ENCODE measurements at places on chromosomes 7 and 10.
A peak's percentile ranks its signal among the peaks of the same experiment; 100 is the strongest.

DNA sequence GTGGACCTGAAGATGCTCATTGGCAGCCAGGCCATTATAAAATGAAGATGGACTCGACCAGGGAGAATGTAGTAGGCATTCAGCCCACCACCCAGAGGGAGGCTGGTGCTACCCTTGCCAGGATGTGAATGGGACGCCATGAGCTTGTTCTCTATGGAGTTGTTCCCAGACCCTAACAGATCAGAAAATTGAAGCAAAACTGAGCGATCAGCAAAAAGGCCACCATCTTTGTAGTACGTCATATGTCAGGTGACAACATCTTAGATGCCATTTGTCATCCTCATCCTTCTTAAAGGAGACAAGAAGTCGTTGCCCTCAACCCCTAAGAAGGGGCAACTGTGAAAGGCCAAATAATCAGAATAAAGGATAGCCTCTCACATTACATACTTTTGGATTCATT lies 61.7 kb downstream of the DOCK1 start:
- H3K4me1 ChIP-seq = no peaks in the 10 kb centered on the region
- DNase-seq = no peak
- H3K36me3 ChIP-seq = no peaks in the 10 kb centered on the region

GRCh38 chr10:4270116-4270515 lies 485.1 kb upstream of the KLF6 start:
- H3K27ac ChIP-seq = no peak overlapping the region
- no peak for DNase-seq
- H3K36me3 ChIP-seq = no peaks in the 10 kb centered on the region
- H3K4me1 ChIP-seq = peaks cover 9% of the 10 kb centered on the region
- H3K27me3 ChIP-seq = no peaks in the 10 kb centered on the region

- no peak overlapping the region for H3K4me3 ChIP-seq
- DNase-seq = no peak
- no peaks in the 10 kb centered on the region for H3K4me1 ChIP-seq
- no peak overlapping the region for H3K27ac ChIP-seq
- H3K27me3 ChIP-seq = peaks cover 6% of the 10 kb centered on the region
Measured at GRCh38 chr10:33571616-33572015, 237.1 kb upstream of the NRP1 start.

GRCh38 chr10:22453948-22454591 lies 108.8 kb downstream of the SPAG6 start:
- DNase-seq = no peak
- no peaks in the 10 kb centered on the region for H3K36me3 ChIP-seq
- no peak overlapping the region for H3K27ac ChIP-seq

- no peak overlapping the region for H3K4me3 ChIP-seq
- H3K36me3 ChIP-seq = peaks cover 20% of the 10 kb centered on the region
- peak overlapping the region; percentile 29 for H3K27ac ChIP-seq
- peaks cover 67% of the 10 kb centered on the region for H3K4me1 ChIP-seq
Measured at GRCh38 chr10:26839966-26840627, 20.7 kb downstream of the ABI1 start.

- no peak overlapping the region for H3K4me3 ChIP-seq
- H3K27me3 ChIP-seq = peaks cover 30% of the 10 kb centered on the region
- no peaks in the 10 kb centered on the region for H3K4me1 ChIP-seq
- no peak overlapping the region for H3K27ac ChIP-seq
- DNase-seq = no peak
Measured at GRCh38 chr7:128174386-128174785, 66.7 kb upstream of the LEP start.

- H3K36me3 ChIP-seq = no peaks in the 10 kb centered on the region
- no peak overlapping the region for H3K27ac ChIP-seq
- peaks cover 3% of the 10 kb centered on the region for H3K4me1 ChIP-seq
Measured at GRCh38 chr7:142375710-142376313, 118.0 kb upstream of the PRSS58 start.

- H3K27me3 ChIP-seq = no peaks in the 10 kb centered on the region
- no peak overlapping the region for H3K4me3 ChIP-seq
- no peak overlapping the region for H3K27ac ChIP-seq
Measured at GRCh38 chr7:46864716-46865115, 717.2 kb downstream of the TNS3 start.

DNA sequence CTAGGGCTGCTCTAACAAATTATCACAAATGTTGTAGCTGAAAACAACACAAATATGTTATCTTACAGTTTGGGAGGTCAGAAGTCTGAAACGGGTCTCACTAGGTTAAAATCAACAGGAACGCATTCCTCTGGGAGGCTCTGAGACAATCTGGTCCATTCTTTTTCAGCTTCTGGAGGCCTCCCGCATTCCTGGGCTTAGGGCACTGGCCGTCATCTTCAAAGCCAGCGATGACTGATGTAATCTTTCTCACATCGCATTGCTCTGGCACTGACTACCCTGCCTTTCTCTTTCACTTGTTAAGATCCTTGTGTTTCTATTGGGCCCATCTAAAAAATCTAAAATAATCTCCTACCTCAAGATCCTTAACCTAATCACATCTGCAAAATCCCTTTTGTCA lies 1071.5 kb upstream of the C7orf33 start:
- no peaks in the 10 kb centered on the region for H3K36me3 ChIP-seq
- H3K4me1 ChIP-seq = no peaks in the 10 kb centered on the region
- no peaks in the 10 kb centered on the region for H3K27me3 ChIP-seq
- no peak overlapping the region for H3K4me3 ChIP-seq
- DNase-seq = no peak

DNA sequence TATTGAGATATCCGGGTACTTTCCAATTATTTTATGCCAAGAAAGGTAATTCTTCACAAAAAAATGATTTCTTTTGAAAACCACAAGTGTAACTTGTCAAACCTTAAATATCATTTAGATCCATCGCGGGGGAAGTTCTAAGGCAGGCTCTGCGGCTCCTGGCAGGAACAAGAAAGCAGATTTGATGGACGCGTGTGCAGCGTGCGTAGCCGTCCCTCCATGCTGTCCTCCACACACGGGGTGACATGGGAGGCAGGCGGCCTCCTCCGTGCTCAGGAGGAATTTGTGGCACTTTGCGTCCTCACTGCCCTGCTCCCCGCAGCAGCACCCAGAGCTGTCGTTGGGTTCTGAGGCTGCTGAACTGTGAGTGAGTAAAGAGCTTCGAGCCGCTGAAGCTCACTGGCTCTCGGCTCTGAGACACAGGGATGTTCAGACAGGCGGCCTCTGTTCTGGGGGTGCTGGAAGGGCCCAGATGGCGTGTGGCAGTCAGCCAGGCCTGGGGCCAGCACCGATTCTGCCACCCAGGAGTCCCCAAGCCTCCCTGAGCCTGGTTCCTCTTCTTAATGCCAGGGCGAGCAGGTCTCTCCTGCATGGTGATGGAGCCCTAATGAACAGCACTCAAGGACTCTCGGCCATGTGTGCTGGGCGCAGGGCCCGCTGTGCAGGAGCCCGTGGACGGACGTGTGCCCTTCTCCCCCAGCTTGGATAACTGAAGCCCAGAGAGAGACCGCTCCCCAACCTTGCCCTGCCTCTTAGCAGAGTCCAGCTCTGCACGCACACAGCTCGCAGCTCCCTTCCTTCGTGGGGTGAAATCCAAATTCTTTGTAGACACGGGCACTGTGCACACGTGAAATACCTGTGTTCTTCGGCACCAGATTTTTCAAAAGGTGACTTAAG lies 185.4 kb upstream of the SHH start:
- H3K36me3 ChIP-seq = no peaks in the 10 kb centered on the region
- H3K4me3 ChIP-seq = peak overlapping the region; percentile 42
- H3K4me1 ChIP-seq = peaks cover 63% of the 10 kb centered on the region

DNA sequence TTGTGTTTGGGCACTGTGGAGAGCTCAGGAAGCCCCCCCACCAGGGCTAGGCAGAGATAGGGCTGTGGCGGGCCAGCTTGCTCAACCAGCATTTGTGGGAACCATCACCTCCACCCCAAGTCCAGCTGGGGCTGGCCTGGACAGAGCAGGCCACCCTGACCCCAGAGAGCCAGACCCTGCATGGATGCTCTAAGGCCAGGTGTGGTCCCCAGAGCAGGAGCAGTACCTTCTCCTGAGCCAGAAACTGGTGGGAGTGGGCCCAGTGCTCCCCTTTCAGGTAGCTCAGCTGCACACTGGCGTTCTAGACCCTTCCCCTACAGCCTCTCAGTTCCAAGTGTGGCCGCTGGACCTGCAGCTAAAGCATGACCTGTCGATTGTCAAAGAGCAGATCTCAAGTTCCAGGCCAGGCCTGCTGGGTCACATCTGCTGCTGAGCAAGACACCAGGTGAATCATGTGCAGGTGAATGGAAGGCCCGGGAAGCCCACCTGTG lies 57.2 kb downstream of the RASGEF1A start:
- DNase-seq = no peak
- peaks cover 4% of the 10 kb centered on the region for H3K4me1 ChIP-seq
- H3K4me3 ChIP-seq = no peak overlapping the region
- H3K27me3 ChIP-seq = no peaks in the 10 kb centered on the region
- no peaks in the 10 kb centered on the region for H3K36me3 ChIP-seq

DNA sequence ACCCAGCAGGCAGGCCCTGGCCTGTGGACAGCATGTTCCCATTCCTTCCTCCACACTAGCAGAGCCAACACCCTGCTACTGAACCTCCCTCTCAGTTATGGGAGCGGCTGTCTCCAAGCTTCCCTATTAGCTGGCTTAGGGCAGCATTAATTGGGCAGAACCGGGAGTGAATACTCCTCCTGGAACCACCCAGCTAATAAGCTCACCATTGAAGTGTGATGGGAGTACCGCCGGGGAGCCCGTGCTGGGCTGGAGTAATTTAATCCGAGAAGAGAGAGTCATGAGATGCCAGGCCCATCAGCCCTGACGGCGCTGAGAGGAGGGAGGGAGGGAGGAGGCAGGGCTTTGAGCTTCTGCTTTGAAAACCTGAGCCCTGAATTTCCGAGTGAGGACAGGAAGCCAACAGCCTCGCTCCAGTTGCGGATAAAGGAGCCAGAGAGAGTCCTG lies 31.8 kb upstream of the ELFN1 start:
- H3K27me3 ChIP-seq = peaks cover 10% of the 10 kb centered on the region
- H3K27ac ChIP-seq = no peak overlapping the region
- H3K4me1 ChIP-seq = no peaks in the 10 kb centered on the region

DNA sequence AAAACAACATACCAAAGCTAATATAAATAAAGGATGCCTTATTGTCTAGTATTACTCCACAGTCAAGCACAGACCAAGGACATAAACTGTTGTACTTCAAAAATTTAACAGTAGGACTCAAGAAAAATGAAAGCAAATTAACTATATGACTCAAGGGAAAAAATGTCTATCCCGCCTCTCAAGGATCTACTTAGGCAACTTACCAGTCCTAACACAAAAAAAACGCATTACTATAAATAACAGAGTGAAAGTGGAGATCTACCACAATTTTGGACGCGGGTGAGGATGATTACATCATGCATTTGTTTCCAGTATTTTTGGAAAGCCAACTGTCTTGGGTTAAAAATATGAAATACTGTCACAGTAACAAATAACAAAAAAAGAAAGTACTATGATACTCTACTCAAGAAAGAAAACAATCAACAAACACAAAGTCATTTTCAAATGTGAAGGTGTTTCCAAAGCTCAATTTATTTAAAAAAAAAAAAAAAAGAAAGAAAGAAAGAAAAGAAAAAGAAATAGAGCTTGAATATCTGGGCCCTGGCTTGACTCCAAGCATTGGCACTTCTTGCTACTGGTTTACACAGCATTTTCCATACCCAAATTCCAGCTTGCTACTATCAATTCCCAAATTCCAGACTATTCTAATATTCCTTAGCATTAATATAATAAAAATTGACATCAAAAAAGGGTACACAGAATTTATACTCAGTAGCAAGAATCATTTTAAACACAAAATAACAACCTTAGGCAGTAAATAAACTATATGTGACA lies 99.4 kb downstream of the RSU1 start:
- no peak overlapping the region for H3K27ac ChIP-seq
- H3K4me1 ChIP-seq = peaks cover 5% of the 10 kb centered on the region
- peaks cover 68% of the 10 kb centered on the region for H3K36me3 ChIP-seq
- no peaks in the 10 kb centered on the region for H3K27me3 ChIP-seq

GRCh38 chr10:52455098-52455497 lies 141.0 kb downstream of the DKK1 start:
- no peaks in the 10 kb centered on the region for H3K36me3 ChIP-seq
- H3K4me3 ChIP-seq = no peak overlapping the region
- no peak overlapping the region for H3K27ac ChIP-seq
- no peaks in the 10 kb centered on the region for H3K4me1 ChIP-seq
- no peaks in the 10 kb centered on the region for H3K27me3 ChIP-seq

DNA sequence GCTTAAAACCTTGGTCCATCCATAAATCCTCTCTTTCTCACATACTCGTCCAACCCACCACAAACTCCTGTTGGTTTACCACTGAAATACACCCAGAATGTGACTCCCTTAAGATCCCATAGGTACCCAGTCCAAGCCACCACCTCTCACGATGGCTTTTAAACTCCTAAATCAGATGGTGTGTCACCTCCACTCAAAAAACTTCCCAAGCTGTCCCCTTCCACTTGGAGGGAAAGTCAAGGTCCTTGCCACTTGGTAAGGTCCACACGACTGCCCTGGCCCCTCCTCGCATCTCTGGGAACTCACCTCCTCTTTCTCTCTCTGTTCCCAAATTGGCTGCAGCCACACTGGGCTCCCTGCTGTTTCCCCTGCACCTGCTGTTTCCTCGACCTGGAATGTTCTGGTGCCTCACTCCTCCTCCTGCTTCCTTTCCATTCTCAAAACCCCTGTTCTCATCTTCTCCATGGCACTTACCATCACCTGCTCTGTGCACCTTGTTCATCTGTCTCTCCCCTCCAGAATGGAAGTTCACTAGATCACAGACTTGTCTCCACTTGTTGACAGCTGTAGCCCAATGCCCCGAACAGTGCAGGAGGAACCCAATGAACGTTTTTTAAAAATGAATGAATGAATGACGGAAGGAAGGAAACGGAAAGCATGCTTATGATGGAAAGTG lies 23.0 kb downstream of the ZFAND2A start:
- peaks cover 24% of the 10 kb centered on the region for H3K4me1 ChIP-seq
- peak overlapping the region; percentile 89 for H3K4me3 ChIP-seq
- peaks cover 11% of the 10 kb centered on the region for H3K36me3 ChIP-seq
- DNase-seq = no peak
- H3K27ac ChIP-seq = peak overlapping the region; percentile 84

Data from activated naive CD8-positive, alpha-beta T cell treated with anti-CD3 and anti-CD28 coated beads, Interleukin-2, amount 50 U/mL, for 24 hours (primary cell).